ENCODE measurements at places on chromosomes 4 and X.
A peak's percentile ranks its signal among the peaks of the same experiment; 100 is the strongest.

DNA sequence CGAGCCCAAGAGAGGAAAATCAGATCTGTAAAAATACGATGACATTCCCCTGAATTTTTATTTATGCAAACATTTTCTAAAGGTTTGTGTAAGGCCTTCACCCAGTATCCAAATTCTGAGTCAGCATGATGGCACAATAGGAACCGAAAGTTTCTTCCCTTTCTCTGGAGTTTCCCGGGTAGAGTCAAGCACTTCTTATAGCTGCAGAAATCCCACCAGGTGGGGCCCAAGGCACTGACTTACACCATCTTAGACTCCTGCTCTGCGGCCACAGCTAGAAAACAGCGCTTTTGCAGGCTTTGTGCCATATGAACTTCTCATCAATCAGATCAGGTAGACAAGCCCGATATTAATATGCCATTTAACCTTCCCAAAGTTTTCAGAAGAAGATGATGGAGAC is 13.4 kb downstream of the LEF1 start:
- DNase-seq, result no peak

GRCh38 chr4:143148521-143148920 is 36.2 kb upstream of the USP38 start:
- DNase-seq, result no peak

DNA sequence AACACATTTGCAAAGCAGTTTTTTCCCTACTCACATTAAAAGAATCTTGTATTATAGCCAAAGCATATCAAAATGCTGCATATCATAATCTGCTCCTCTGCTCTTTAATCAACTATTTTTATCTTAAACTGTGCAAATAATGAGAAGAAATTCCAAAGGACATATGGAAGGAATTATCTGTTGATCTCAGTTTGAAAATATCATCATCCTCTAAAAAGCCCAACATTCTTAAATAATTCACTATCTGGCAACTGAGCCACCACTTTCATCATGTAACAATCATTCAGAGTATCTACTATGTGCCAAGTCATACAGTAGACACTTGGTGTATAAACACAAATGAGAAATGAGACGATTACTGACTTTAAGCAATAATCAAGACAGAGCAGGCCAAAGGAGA is 63.0 kb downstream of the PRSS12 start:
- peak; percentile 90 for DNase-seq

DNA sequence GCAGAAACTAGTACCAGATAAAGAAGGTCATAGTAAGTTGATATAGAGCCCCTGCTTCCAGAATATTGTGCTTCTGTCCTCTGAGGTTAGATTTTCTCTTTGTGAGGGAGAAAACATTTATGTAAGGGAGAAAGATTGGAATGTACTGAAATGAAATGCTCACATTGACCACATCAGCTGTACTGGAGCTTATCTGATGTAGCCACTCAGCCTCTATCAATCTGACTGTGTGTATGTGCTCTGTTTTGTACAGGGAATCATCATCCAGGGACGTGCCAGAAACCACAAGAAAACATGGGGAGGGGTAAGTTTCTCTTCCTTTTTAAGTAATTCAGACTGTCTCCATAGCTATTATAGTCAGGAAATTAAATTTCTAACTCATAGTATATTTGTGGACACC is 56.8 kb downstream of the PRRG1 start:
- DNase-seq, result no peak

DNA sequence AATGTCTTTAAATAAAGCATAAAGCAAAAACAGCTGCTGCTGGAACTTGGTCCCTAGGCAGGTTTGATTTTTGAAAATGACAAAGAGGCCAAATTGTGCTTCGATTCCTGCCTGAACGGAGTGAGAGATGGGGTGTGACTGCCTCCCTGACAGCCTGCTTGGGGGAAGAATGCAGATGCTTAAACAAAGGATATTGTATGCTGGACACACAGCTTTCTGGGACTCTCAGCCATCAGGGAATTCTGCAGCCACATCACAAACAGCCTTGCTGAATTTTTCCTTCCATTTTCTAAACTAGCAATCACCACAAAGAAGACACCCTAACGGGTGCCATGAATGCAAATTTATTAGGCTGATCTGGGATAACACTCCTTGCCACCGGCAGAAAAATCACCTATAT is 83.9 kb upstream of the CPEB2 start:
- DNase-seq, result no peak

DNA sequence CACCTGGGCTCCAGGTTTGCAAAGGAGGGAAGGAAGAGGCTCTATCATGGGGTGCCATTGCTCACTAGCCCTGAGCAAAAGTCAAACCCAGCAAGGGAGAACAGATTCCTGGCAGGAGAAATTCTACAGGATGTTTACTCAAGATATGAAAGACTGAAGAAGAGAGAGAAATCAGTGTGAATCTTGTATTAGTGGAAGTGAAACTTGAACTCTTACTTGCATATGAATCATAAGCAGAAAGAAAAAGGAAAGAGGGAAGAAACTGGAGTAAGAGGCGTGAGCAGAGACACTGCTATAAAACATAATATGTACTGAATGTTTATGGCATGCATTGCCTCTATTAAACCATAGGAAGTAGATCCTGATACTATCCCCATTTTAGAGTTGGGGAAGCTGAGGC is 60.9 kb downstream of the C4orf46 start:
- no peak for DNase-seq

DNA sequence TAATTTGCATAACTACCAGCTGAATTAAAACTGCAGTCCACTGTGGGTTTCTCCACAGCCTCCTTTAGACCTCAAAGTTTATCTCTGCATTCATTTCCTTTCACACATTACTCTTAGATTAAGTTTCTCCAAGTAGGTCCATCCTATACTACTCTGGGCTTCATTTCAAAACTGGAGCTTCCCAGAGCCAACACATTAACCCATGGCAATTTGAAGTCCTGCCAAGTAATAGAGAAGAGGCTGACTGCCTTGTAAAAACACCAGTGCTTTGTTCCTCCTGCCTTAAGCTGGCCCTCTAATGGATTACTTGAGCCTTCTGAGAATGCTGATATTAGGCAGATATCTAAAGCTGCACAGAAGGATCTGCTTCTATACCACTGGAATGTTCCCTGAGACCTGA is 997.2 kb upstream of the SLIT2 start:
- DNase-seq, result no peak

DNA sequence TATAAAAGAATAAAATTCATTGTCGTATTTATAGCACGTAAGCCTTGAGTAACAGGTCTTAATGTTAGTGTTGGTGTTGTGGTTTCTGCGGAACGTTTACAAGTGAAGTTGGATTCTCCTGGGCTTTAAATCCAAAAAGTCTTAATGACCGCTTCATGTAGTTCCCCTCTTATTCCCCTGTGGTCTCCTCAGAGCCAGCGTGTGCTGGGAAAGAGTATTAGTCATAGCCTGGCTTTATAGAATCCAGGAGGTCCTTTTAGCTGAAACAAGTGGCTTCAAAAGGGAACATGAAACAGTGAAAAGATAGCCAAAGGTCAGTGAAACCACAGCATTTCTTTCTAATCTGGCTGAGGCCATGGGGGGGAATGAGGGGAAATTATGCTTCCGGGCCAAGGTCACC is 79.1 kb downstream of the CLCN4 start:
- DNase-seq, result peak; percentile 80

- no peak for DNase-seq
Measured at GRCh38 chr4:187304133-187304532, 580.5 kb upstream of the FAT1 start.

DNA sequence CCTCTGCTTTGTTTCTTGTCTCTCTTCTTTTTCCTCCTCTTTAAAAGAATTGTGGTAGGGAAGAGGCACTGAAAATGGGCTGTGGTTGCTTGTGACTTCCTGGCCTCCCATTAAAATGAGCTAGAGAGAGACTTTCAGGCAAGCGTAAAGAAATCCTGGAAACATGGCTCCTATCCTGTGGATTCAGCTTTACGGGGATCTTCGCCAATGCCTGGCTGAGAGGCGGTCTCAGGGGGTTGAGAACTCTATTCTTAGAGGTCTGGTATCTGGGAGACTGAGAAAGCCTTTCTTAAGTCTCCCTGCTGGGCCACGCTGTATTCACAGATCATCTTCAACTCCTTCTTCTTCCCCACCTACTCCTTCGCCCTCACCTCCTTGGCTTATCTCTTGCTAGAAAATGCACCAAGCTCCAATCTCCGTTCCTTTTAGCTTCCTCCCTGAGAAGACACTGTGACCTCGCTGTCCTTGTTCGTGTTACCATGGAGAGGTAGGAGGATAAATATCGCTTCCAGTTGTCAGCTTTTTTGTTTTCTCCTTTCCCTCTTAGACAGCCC is 542 bp upstream of the KLF8 start:
- DNase-seq, result no peak

DNA sequence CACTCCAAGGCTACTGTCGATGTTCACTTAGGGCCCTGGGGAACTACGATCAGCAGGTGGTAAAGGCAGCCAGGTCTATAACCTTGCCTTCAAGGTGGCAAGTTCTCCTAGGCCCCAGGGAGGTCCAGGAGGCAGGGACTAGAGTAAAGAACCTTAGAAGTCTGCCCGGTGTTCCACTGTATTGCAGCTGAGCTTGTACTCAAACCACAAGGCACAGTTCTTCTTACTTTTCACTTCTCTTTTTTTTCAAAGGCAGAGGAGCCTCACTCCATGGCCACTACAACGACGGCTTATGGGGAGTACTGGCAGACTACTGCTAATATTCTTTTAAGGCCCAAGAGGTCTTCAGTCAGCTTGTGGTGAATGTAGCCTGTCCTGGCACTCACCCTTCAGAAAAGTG is 78.8 kb upstream of the GPR174 start:
- no peak for DNase-seq

- peak; percentile 55 for DNase-seq
Measured at GRCh38 chr4:183492791-183493222, 12.1 kb upstream of the ING2 start.

GRCh38 chrX:100615005-100615404 is 21.6 kb downstream of the TSPAN6 start:
- peak; percentile 20 for DNase-seq
